ENCODE measurements at places on chromosomes 1 and 21.
A peak's percentile ranks its signal among the peaks of the same experiment; 100 is the strongest.

- peak; percentile 59 for DNase-seq
These were observed 104.3 kb upstream of the KRTAP19-8 start for GRCh38 chr21:31142600-31142999.

DNA sequence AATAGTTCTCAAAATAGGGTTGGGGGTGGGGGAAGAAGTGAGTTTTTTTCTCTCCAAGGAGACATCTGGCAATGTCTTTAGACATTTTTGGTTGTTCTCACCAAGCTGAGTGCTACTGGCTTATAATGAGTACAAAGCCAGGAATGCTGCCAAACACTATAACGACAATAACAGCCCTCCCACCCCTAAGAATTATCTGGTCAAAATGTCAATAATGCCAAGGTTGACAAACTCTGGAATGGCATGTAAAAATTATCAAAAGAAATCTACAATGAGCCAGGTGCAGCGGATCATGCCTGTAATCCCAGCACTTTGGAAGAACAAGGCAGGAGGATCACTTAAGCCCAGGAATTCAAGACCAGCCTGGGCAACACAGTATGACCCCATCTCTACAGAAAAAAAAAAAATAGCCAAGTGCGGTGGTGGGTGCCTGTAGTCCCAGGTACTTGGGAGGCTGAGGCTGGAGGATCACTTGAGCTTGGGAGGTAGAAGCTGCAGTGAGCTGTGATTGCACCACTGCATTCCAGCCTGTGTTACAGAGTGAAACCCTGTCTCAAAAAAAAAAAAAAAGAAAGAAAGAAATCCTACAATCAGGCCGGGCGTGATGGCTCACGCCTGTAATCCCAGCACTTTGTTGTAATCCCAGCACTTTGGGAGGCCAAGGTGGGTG, 2.5 kb downstream of the ATP5PF start:
- no peak for DNase-seq

DNA sequence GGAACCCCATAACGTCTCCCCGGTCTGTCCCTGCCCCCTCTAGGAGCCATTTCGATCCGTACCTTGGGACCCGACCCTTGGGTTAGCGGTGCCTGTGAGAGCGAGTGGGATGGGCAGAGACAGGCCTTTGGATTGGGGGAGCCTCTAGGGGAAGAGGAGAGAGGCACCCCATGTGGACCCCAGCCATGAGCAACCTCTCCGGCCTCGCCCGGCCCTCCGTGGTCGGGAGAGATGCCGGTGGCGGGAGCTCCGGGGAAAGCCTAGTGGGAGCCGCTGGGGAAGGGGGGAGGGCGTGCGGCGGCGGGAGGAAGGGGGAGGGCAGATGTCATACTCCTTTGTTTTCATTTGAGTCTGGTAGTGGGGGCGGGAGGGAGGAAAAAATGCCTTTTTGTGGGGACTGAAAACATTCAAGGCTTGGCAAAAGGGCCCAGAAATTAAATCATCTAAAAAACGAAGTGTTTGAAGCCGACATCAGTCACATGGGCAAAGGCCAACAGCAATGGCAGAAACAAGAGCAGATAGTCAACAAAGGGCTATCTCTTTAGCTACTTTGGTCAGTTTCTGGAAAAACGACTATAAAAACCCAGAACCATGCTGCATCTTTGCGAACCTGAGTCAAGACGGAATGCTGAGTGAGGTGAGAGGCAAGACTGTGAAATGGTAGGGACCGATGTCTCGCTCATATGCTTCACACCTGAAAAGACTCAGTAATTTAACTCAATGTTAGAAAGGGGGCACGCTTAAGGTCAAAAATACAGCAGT, 758 bp downstream of the PTBP2 start:
- DNase-seq: no peak

DNA sequence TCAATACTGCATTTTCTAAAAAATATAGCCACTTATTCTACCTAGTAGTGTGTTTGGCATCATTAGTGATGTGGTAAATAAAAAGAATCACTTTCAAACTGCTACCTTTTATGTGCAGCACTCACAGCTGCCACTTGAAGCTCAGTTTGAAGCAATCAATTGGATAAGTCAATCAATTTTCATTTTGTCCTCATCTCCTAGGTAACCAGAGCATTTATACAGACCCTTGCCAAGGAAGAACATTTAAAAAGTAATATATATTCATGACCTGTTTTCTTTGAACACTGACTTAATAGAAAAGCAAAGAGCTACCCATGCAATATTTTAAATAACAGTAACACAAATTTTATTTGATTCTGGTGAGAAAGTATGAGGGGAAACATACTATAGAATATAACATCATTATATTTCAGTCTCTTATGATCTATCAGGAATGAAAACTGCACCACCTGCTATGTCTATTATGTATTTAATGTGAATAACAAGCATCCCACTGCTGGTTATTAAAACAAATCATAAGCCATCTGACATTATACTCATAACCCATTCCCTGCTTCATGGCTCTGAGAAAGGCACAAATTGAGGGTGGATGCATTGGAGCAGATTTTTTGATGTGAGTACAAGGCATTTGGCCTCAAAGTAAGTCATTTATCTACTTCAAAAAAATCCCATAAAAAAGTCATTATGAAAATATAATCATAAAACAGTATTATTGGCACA, 168.4 kb upstream of the C21orf91 start:
- no peak for DNase-seq

- no peak for DNase-seq
These were observed 54.3 kb upstream of the DESI2 start for GRCh38 chr1:244598611-244599010.

- no peak for DNase-seq
These were observed 74.8 kb downstream of the NOS1AP start for GRCh38 chr1:162144268-162144667.

DNA sequence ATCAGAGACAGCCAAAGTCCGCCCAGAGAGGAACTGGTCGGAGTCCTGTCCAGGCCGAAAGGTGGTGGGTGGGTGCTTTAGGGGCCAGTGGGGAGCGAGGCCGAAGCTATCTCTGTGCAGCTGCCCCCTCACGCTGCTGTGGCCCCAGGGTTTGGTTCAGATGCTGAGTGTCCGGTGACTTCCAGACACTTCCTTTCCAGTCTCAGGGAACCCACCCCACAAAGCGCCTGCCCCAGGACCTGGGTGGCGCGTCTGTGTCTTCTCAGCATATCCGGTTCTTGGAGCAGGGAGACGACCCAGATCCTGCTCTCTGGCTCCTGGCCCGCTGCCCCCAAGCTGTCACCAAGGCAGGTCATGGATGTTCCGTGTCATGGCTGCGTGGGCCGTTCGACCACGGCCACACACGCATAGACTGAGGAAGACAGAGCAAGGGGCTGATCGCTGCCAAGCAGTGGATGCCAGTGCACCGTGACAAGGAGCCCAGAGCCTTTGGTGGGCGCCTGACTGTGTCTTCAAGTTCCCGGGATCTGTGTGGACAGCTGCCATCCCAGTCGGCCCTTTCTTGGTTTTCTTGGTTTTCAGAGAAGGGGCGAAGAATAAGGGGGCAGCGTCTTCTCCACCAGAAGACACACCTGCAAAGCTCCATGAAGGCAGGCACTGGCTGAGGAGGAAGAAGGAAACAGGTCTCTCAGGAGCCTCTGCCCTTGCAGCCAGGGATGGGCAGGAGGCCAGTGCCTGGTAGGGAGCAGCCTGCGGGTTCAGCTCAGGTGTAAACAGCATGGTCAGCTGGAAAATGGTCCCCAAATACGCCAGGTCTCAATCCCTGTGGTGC, 22.9 kb upstream of the COL18A1 start:
- DNase-seq: no peak

DNA sequence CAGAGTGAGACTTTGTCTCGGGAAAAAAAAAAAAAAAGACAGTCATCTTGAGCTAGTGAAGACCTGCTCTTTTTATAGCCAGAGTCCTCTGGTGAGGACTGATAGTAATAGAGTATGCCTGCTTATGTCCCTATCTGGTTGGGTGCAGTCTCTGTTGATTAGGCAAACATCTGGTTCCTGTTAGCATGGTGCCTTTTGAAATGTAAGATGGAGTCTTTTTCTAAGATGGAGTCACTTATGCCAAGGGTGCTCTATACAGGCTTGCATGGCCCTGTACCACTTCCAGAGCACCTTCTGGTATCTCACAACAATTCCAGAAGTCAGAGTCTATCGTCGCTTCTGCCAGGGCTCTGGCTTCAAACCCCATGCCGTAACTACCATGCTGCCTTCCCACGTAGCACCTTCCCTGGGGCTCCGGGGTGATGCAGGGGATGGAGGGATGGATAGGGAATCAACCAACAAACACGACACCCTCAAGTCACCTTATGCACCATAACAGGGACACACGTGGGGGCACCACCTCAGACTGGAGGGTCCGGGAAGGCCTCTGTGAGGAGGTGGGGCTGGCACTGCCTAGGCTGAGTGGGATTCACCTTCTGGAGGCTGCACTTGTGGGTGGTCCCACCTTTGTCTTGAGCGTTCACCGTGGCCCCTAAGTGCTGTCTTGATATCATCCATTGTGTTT, 11.6 kb upstream of the PADI6 start:
- DNase-seq: peak; percentile 70

GRCh38 chr1:24393892-24394291, 19.7 kb downstream of the STPG1 start:
- no peak for DNase-seq

DNA sequence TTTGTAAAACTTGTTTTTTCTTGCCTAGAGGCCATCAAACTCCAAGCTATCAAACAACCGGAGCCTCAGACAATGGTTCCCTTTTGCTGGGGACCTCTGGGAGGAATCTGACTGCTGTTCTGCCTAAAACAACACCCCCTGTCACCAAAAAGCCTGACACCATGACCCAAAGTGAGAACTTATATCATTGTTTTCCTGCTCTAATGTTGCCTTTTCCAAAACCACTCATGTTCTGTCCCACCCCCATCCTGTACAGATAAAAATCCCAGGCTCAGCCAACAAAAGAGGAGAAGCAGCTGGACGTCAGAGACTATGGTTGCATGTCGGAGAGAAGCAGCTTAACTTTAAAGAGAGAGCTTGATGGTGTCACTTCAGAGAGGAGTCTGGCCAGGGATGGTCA, 327.2 kb upstream of the CXADR start:
- no peak for DNase-seq

DNA sequence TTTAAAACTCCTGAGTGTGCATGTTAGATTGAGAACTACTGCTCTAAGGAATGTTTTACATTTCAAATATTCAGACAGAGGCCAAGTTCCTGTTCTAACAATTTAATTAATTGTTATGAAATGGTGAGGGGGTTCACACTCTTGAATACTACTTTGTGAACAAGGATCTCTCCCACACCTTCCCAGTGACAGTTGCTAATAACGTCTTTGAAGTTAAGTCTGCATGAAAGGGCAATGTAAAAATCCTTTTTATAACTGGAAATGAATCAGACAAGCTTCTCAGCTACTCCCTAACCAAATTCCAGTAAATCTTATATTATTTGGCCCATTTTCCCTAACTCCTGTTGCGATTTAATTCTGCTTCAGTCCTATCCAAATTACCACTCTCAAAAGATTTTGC, 828.5 kb upstream of the ADAMTS5 start:
- no peak for DNase-seq

- peak; percentile 81 for DNase-seq
These were observed 20.4 kb downstream of the LURAP1 start for GRCh38 chr1:46223472-46223943.

All from common myeloid progenitor, CD34-positive (primary cell).